ENCODE measurements at places on chromosomes 2 and 18.

DNA sequence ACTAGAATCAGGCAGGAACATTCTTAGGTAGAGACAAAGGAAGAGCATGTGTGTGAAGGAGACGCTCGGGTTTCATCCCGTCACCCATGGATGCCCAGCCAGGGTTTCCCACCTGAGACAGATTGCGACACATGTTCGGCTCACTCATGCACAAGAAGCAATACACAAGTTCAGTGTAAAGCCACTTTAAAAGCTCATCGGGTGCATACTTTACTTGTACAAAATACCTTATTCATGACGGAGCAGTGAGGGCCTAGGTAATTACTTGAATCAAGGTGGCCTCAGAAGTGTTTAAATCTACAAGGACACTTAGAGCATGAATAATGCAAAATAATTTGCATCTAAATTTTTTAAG lies 42.0 kb downstream of the ZEB2 start:
- no peak for DNase-seq

DNA sequence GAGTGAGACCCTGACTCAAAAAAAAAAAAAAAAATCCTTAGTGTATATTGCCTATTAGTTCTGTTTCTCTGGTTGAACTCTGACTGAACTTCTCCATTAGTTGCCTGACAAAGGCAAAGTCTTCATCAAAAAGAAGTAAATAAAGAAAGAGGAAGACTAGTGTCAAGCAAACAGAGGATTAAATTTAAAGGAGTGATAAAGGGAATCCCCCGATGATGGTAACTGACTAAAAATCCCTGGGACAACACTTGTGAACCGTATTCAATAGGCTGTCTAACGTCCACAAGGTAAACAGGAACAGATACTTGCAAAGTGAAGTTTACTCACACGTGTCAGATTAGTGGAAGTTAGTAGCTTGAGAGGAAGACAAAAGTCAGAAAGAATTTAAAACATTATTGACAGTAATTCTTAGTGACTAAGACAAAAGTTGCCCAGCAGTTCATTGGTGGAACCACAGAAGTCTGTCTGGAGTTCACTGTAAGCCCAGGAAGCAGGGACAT lies 26.2 kb upstream of the SPOPL start:
- no peak for DNase-seq

- DNase-seq = no peak
Measured at GRCh38 chr2:186256540-186256939, 229.5 kb upstream of the ZC3H15 start.

DNA sequence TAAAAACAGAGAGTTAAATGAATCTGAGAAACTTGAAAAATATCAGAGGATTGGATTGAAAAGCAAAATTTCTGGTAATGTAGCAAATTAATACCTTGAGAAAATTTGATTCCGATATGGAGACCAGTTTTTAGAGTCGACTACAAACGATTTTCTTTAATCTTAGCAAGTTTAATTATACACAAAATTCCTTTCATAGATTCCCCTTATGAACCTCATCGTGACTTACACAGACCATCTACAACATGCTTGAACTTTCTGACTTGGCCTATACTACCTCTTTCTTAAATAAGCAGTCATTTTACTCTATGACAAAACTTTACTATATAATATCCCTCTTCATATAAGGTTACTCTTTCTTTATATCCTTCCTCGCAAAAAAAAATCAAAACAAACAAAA lies 769.6 kb upstream of the CRIM1 start:
- DNase-seq = no peak

DNA sequence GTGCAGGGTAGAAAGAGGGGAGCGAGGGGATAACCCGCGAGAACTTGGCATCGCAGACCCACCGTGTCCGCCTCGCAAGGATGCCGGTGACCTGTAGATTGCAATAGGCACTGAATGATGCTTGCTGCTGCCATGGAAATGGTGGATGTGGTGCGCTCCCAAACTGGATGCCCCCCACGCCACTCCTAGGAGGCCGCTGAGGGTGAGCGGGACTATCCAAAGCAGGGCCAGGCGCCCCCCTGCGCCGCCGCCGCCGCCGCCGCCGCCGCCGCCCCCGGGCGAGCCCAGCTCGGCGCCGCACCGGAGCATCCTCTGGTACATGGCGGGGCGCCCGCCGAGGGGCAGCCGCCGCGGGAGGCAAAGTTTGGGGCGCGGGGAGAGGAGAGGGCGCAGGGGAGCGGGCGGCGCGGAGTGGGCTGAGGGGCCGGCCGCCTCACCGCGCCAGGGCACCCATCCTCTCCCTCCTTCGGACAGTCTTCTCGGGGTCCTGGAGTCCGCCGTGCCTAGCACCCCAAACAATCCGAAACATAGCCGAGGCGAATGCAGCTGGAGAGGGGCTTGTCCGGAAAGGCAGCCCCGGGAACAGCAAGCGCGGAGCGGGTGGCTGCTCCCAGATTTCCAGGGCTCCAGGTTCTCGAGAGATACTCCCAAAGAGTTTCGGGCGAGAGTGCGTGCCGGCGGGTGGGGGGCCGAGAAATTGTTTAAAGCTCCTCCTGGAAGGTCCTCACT lies 685.1 kb downstream of the NRXN1 start:
- DNase-seq = no peak

GRCh38 chr2:49753344-49753985 lies 599.1 kb upstream of the FSHR start:
- no peak for DNase-seq

GRCh38 chr2:186611526-186611925 lies 21.7 kb downstream of the ITGAV start:
- no peak for DNase-seq

DNA sequence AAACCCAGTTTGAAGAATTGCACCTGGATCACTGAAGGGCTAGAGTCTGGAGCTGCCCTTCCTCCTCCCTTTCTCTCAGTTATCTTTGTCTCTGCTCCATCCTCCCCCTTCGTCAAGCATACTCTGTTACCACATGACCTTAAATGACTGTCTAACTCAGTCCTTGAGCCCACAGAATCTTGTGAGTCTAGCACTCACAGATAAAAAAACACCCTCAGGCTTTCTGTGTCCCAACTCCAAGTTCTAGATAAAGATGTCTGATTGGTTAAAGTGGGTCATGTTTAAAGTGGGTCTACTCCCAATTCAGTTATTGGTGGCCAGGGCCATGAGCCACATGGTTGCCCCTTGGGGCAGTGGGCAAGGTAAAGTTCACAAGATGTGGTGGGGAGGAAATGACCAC lies 53.5 kb upstream of the CYP1B1 start:
- no peak for DNase-seq

- DNase-seq = no peak
Measured at GRCh38 chr2:73133566-73134197, 20.9 kb upstream of the RAB11FIP5 start.

DNA sequence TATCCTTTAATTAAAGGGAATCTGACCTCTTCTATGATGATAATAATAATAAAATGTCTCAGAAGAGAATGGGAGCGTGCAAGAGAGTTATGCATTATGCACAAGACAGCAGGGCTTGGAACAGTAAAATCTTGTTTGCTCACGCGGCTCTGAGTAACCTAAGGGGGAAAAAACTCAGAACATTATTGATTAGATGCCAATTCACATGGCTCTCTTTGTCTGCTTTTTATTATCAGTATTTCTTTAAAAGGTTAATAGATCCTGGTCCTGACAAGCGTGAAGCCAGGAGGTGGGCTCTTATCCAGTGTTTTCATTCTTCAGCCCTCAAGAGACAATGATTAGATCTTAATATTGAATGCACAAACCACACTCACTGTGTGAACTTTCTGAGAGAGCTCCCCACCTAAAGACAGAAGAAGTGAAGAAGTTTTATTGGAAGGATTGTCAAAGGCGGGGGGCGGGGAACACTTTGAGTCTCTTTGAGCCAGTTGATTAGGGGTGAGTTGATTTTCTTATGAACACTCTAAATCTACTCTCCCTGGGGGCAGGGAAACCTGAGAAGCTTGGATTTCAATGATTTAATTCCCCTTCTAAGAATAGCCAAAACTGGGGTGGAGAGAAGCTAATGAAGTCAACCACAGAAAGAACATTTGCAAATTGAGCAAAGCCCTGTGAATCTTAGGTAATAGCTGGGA lies 127.5 kb upstream of the CTAGE1 start:
- no peak for DNase-seq

GRCh38 chr18:41732356-41732755 lies 222.7 kb upstream of the PIK3C3 start:
- DNase-seq = no peak

- no peak for DNase-seq
Measured at GRCh38 chr2:40783704-40784103, 331.8 kb upstream of the SLC8A1 start.

Data from nucleus accumbens (tissue), 56 donors.